ENCODE measurements at places on chromosomes 1 and 21. TPM values are rescaled to one million over a fixed set of nuclear protein-coding genes. Genes with fewer than 3 reads are reported as not detected.

FCGR3A gene
- total RNA-seq, result 48.8 TPM

HYI gene
- 63.6 TPM for total RNA-seq

PTPRC gene
- total RNA-seq, result 62.8 TPM

LTN1 gene
- 35.6 TPM for total RNA-seq

GRCh38 chr1:118147522-118147921, 37.5 kb downstream of the SPAG17 start:
- no peak for DNase-seq

GRCh38 chr21:37159053-37159776, 86.2 kb downstream of the TTC3 start:
- no peak for DNase-seq

- DNase-seq, result no peak
Measured at GRCh38 chr1:91803847-91804545, 82.0 kb downstream of the TGFBR3 start.

GRCh38 chr1:225070972-225071371, 141.5 kb downstream of the DNAH14 start:
- DNase-seq, result no peak

- no peak for DNase-seq
Measured at GRCh38 chr1:2124446-2125198, 70.0 kb downstream of the FAAP20 start.

- DNase-seq, result no peak
Measured at GRCh38 chr1:183996040-183996384, 41.5 kb downstream of the COLGALT2 start.

DNA sequence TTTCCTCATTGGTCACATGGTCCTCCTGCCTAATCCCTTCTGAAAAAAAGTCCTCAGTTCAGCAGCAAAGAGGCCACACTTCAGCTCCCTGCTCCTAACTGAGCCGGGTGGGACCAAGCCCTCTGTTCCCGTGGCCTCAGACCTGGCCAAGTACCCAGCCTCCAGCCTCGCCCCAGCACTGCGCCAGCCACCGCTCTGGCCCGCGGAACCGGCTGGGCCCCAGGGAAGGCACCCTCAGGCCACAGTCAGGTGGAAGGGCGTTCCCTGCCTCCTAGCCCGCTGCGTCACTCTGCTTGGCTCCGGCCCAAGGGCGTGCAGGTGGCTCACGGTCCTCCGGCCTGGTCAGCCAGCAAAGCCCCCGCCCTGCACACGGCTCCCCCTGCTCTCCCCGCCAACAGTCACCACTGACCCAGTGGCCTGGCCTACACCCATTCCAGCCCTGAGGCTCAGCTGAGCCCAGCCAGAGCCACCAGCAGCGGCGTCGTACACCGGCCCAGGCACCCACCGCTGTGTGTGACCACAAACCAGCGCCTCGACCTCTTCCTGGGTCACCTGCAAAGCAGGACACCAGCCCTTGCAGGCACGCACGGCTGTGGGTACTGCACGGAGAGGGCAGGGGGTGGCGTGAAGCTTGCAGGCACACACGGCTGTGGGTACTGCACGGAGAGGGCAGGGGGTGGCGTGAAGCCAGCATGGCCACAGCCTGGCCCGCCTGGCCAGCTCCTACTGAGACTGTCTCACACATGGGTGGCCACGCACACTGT, 19.4 kb downstream of the NADK start:
- no peak for DNase-seq

DNA sequence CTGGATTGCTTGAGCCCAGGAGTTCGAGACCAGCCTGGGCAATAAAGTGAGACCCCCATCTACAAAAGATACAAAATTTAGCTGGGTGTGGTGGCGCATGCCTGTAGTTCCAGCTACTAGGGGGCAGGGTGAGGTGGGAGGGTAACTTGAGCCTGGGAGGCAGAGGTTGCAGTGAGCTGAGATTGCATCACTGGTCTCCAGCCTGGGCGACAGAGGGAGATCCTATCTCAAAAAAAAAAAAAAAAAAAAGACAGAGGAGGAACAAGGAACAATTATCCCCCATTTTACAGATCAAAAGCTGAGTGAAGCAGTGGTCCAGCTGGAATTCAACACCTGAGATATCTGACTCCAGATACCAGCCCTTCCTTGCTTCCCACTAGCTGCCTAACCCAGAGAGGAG, 34.8 kb downstream of the L1TD1 start:
- no peak for DNase-seq

GRCh38 chr1:175317309-175317708, 124.7 kb upstream of the KIAA0040 start:
- DNase-seq, result no peak

- DNase-seq, result no peak
Measured at GRCh38 chr1:43861337-43861736, 72.3 kb upstream of the ARTN start.
